ENCODE measurements at places on chromosomes 1 and 21. TPM values are rescaled to one million over a fixed set of nuclear protein-coding genes. Genes with fewer than 3 reads are reported as not detected.

LORICRIN gene
- not detected for total RNA-seq

WDR64 gene
- total RNA-seq: not detected

IFI44 gene
- total RNA-seq: 31.1 TPM

SERTAD4 gene
- 0.29 TPM for total RNA-seq

LIN28A gene
- total RNA-seq: not detected

COL16A1 gene
- 116 TPM for total RNA-seq

S100B gene
- total RNA-seq: 0.29 TPM

ATP1A4 gene
- total RNA-seq: not detected

USP25 gene
- total RNA-seq: 50.1 TPM

NBPF3 gene
- 29.3 TPM for total RNA-seq

C1orf141 gene
- total RNA-seq: not detected

GPR37L1 gene
- not detected for total RNA-seq

PALMD gene
- 2.0 TPM for total RNA-seq

GJA4 gene
- total RNA-seq: 0.15 TPM

TRPM2 gene
- total RNA-seq: under 0.01 TPM

KIF2C gene
- 2.2 TPM for total RNA-seq

MROH9 gene
- not detected for total RNA-seq

LPAR3 gene
- 33.5 TPM for total RNA-seq

TFF2 gene
- total RNA-seq: not detected

CRYAA gene
- not detected for total RNA-seq

CLCN6 gene
- total RNA-seq: 22.5 TPM

HES2 gene
- 1.3 TPM for total RNA-seq

DDAH1 gene
- total RNA-seq: 31.4 TPM

RNU1-3 gene
- under 0.01 TPM for total RNA-seq

OR2T10 gene
- total RNA-seq: not detected

MSH4 gene
- total RNA-seq: 0.33 TPM

TNNI3K gene
- 1.8 TPM for total RNA-seq

INPP5B gene
- 39.0 TPM for total RNA-seq

FCMR gene
- not detected for total RNA-seq

ZBTB8B gene
- total RNA-seq: not detected

FAM43B gene
- total RNA-seq: 0.33 TPM

DCST1 gene
- total RNA-seq: not detected

GPA33 gene
- total RNA-seq: not detected

ARMH1 gene
- total RNA-seq: 1.3 TPM

S100A6 gene
- total RNA-seq: 1,851 TPM

WNT2B gene
- 3.2 TPM for total RNA-seq

ANKRD65 gene
- total RNA-seq: 4.2 TPM

VASH2 gene
- 0.99 TPM for total RNA-seq

EFNA1 gene
- 0.17 TPM for total RNA-seq

PCAT6 gene
- not detected for total RNA-seq

MAP10 gene
- 1.7 TPM for total RNA-seq

SYT14 gene
- 8.1 TPM for total RNA-seq

CFHR5 gene
- total RNA-seq: not detected

RGS1 gene
- total RNA-seq: not detected

CORT gene
- not detected for total RNA-seq

NDC1 gene
- total RNA-seq: 24.4 TPM

Data from smooth muscle cell of trachea (primary cell).